ENCODE measurements at places on chromosomes 13 and 19. TPM values are rescaled to one million over a fixed set of nuclear protein-coding genes. Genes with fewer than 3 reads are reported as not detected.

GRCh38 chr19:57269515-57270250 lies 10.6 kb upstream of the ZNF460 start:
- peak; percentile 12 for DNase-seq

GRCh38 chr13:67061750-67062149 lies 168.4 kb downstream of the PCDH9 start:
- DNase-seq, result no peak

GRCh38 chr19:51029718-51030117 lies 3.3 kb upstream of the KLK11 start:
- DNase-seq, result peak; percentile 61

DNA sequence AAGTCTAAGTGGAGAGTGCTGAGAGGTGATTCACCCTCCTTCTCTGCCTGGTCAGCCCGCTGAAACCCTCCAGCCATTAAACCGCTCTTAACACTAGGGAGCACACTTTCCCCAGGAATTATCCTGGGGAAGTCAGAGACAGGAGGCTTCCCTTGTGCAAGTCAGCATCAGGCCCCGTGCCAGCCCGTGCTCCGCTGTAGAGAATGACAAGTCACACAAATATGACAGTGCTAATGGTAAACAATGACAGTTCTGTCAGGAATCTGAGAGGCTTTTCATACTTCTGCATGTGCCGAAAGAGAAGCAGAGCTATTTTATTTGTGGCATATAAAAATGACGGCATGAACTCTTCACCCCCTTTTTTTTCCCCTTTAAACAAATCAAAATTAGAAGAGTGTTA lies 816.9 kb upstream of the SLC10A2 start:
- DNase-seq, result no peak

DNA sequence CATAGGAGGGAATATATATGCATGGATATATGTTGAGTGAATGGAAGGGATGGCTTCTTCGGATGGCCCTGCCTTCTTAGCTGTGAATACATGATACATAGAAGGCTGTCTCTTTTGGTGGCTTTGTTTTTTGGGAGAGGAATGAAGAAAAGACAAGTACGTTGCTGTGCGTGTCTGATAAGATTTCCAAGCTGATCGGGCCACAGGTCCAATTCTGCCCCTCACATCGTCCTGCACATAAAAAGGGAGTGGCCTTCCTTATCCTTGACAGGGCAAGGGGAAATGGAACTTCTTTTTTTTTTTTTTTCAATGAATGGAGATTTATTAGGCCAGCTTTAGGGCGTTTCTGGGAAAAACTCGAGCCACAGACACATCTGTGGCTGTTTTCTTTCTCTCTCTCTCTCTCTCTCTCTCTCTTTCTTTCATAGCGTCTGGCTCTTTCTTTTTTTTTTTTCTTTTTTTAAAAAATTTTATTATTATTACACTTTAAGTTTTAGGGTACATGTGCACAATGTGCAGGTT lies 103.8 kb upstream of the SPATA13 start:
- no peak for DNase-seq

DNA sequence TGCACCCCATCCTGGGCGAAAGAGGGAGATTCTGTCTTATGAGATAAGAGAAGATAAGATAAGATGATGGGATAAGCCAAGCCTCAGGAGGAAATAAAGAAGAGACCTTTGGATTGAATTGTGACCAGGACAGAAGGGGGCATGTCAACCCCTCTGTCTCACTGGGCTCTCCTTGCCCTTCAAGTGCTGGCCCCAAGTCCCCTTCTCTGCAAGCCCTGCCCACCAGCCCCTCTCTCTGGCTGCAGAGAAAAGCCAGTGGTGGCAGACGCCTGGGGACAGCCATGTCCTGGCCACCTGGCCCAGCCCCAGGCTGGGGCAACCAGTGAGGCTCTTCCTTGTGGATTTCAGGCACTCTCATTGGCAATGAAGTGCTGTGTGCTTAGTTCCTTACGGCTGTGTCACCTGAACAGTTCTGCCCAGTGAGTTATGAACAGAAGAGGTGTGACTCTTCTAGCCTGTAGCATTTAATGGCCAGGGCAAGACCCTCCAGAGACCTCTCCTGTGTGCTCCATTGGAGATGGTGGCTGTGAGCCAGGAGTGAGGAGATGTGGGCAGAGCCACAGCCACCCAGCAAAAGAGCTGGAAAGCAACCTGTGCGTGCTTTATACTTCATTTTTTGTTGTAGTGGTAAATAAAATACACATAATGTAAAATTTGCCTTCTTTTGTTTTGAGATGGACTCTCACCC lies 6.1 kb upstream of the BTBD2 start:
- no peak for DNase-seq

GRCh38 chr13:38430796-38431195 lies 81.1 kb downstream of the UFM1 start:
- DNase-seq, result no peak

- no peak for DNase-seq
Measured at GRCh38 chr13:48165727-48166126, 67.3 kb upstream of the ITM2B start.

- DNase-seq, result no peak
Measured at GRCh38 chr13:103062079-103062478, 4.1 kb downstream of the SLC10A2 start.

DNA sequence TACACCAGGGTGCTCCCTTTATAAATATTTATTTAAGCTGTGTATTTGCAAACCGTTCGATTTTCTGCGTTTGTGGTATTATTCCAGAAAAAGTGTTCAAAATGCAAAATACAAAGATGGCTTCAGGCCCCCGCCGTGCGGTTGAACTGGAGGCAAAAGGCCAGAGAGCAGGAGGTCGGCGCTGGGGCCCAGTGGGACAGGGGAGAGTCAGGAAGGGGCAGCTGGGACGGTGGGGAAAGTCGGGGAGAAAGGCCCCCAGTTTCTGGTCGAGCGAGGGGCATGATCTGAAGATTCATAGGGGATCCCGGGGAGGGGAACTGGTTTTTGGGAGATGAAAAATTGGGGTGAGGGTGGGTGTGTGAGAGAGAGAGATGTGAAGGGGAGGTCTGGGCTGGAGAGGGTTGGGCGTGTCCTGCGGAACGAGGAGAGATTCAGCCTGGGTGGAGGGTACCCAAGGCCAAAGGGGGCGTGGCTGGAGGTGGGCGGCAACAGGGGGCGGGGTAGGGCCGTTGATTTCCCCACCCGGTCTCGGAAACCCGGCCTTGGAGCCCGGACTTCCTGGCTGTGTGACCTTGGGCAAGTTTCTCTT lies 678 bp downstream of the ISOC2 start:
- peak; percentile 92 for DNase-seq

Gene MAMSTR
- 1.00 TPM for total RNA-seq

Gene OR2Z1
- not detected for total RNA-seq

Data from K562 (cell line).